ENCODE measurements at places on chromosomes 13 and 19. TPM values are rescaled to one million over a fixed set of nuclear protein-coding genes. Genes with fewer than 3 reads are reported as not detected.

The PRODH2 gene
- not detected for total RNA-seq

The JAK3 gene
- 211 TPM for total RNA-seq

The SOHLH2 gene
- total RNA-seq = not detected

The RNF113B gene
- total RNA-seq = not detected

The CFD gene
- total RNA-seq = 5.3 TPM

The CATSPERD gene
- total RNA-seq = not detected

The WDR88 gene
- total RNA-seq = not detected

The NR1H2 gene
- total RNA-seq = 208 TPM

The KATNAL1 gene
- total RNA-seq = 11.8 TPM

The ZNF541 gene
- total RNA-seq = 0.65 TPM

The NKPD1 gene
- 0.57 TPM for total RNA-seq

The MEDAG gene
- not detected for total RNA-seq

The NMRK2 gene
- not detected for total RNA-seq

The NCCRP1 gene
- not detected for total RNA-seq

The RRAS gene
- 9.1 TPM for total RNA-seq

The ASF1B gene
- 1.5 TPM for total RNA-seq

The LHFPL6 gene
- 0.50 TPM for total RNA-seq

The LSM7 gene
- total RNA-seq = 72.2 TPM

The NTF4 gene
- total RNA-seq = not detected

The ARHGEF1 gene
- total RNA-seq = 961 TPM

The PRKCG gene
- total RNA-seq = 1.1 TPM

The FEM1A gene
- 9.9 TPM for total RNA-seq

The DAND5 gene
- total RNA-seq = not detected

The PALM3 gene
- not detected for total RNA-seq

The TNNI3 gene
- not detected for total RNA-seq

The USPL1 gene
- total RNA-seq = 32.4 TPM

The RXFP2 gene
- not detected for total RNA-seq

The ZNF419 gene
- total RNA-seq = 6.8 TPM

The LILRA1 gene
- total RNA-seq = 0.65 TPM

The ZNF443 gene
- total RNA-seq = 2.3 TPM

The BST2 gene
- 38.1 TPM for total RNA-seq

The CCDC169 gene
- total RNA-seq = not detected

All from T-helper 17 cell (primary cell).